Endothelial cell of umbilical vein (primary cell): ENCODE measurements at places on chromosomes 13 and 19. TPM values are rescaled to one million over a fixed set of nuclear protein-coding genes. Genes with fewer than 3 reads are reported as not detected.

KIR2DL3 gene
- total RNA-seq: not detected in 2 replicates

ANGPTL8 gene
- total RNA-seq: not detected in 2 replicates

GPI gene
- 245 and 273 TPM in 2 replicates for total RNA-seq

THSD8 gene
- 13.2 and 15.9 TPM in 2 replicates for total RNA-seq

MCEMP1 gene
- total RNA-seq: not detected in 2 replicates

GTF2F1 gene
- total RNA-seq: 56.4 and 58.2 TPM in 2 replicates

CGB8 gene
- not detected in 2 replicates for total RNA-seq

CYP4F3 gene
- total RNA-seq: not detected in 2 replicates

PSG2 gene
- not detected in 2 replicates for total RNA-seq

LRRC4B gene
- total RNA-seq: not detected in 2 replicates

CLEC4M gene
- total RNA-seq: 0.23 and 0.46 TPM in 2 replicates

TEX101 gene
- total RNA-seq: not detected in 2 replicates

FPR1 gene
- total RNA-seq: not detected in 2 replicates

ZNF260 gene
- total RNA-seq: 10.5 and 13.9 TPM in 2 replicates

FAM124A gene
- 7.4 and 9.9 TPM in 2 replicates for total RNA-seq

SPC24 gene
- total RNA-seq: 68.5 and 70.0 TPM in 2 replicates

PSG5 gene
- total RNA-seq: not detected in 2 replicates

DCAF15 gene
- total RNA-seq: 42.4 and 47.9 TPM in 2 replicates

CEACAM16 gene
- total RNA-seq: not detected in 2 replicates

KIR2DL4 gene
- total RNA-seq: not detected in 2 replicates

BRCA2 gene
- total RNA-seq: 16.1 and 17.5 TPM in 2 replicates

F10 gene
- not detected in 2 replicates for total RNA-seq

ZFR2 gene
- total RNA-seq: not detected in 2 replicates

RCBTB1 gene
- total RNA-seq: 23.6 and 23.8 TPM in 2 replicates

PTGIR gene
- total RNA-seq: 0.55 and 1.1 TPM in 2 replicates

ONECUT3 gene
- total RNA-seq: not detected in 2 replicates

CYP2A13 gene
- not detected in 2 replicates for total RNA-seq

FBN3 gene
- not detected in 2 replicates for total RNA-seq

SIGLEC14 gene
- 0.58 TPM in 1 of 2 replicates, not detected in the other for total RNA-seq

ATP4A gene
- not detected in 2 replicates for total RNA-seq

KCNJ14 gene
- 0.92 and 1.4 TPM in 2 replicates for total RNA-seq

LHFPL6 gene
- total RNA-seq: 16.6 and 17.5 TPM in 2 replicates

KLK15 gene
- total RNA-seq: not detected in 2 replicates

FAM83E gene
- total RNA-seq: 1.7 and 3.5 TPM in 2 replicates
